ENCODE measurements at places on chromosomes 12 and 14.

GRCh38 chr12:4270831-4271716 lies 2.5 kb upstream of the CCND2 start:
- peak; percentile 55 for DNase-seq

GRCh38 chr12:88895634-88896033 lies 315.4 kb upstream of the KITLG start:
- DNase-seq = no peak

- no peak for DNase-seq
Measured at GRCh38 chr12:62537551-62537950, 70.9 kb downstream of the MON2 start.

DNA sequence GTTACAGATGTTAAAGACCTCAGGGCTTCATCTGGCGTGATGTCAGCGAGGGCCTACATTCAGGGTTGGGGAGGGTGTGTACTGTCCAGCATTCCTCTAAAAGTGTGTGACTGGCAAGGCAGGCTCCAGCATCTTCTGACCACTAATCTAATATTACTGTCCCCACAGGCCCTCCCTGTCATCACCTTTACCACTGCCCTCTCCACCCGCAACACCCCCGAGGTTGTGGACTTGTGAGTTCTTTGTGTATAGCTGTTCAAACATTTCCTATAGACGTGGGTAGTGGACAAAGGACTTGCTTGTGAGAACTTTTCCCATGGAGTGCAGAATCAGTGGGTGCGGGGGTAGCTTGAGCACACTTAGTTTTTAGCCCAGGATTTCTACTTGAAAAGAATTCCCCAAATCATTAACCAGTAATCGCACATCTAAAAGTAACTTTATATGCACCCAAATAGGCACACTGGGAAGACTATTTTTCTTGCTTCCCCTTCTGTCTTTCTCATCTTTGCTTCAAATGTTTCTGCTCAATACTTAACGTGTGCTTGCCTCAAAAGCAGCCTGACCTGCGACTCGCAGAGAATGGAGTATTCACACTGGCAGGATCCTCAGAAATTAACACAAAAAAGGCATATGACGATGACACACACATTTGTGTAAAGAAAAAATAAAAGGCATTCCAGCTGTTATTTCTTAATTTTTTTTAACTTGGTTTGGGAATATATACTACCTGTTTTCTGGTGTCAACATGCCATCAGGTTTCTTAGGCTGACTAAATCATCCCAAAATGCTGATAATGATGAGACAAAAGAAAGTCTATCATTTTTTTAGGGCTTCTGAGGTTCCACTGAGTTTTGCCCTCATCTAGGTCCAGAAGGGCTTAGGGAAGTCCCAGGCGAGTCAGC lies 158.4 kb upstream of the HIF1A start:
- no peak for DNase-seq

- no peak for DNase-seq
Measured at GRCh38 chr14:77151918-77152588, 10.5 kb upstream of the ZDHHC22 start.

DNA sequence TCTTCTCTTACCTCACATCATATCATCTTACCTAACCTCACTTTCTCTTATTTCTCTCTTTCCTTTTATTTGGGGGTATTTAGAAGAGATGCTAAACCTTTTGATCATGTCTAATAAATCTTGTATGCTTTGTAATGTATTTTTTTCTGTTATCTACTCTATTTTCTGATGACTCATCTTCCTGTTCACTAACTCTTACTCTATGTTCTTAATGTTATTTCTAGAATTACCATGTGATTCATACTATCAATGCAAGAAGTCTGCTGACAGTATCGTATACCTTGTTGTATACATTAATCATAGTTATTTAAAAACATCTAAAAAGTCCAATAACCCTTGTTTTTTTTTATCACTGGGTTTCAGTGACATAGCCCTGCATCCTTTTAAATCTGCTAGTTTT lies 62.3 kb downstream of the MGAT4C start:
- no peak for DNase-seq

GRCh38 chr14:37262649-37263048 lies 64.9 kb downstream of the MIPOL1 start:
- DNase-seq = no peak

DNA sequence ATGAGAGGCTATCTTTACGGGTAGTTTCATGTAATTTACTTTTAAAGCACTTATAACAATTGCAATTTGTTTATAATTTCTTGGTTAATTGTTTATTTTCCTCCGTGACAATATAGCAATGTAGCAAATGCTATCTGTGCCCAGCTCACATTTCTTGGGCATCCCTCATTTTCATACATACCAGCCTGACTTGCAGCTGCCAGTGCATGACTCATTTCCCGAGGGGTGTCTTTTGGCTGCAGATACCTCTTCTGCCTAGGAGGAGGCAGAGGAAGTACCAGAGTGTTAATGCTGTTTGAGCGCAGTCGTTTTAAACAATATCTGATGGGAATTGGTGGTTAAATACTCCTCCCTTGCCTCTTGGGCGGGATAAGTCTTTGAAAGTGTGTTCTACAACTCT lies 104.2 kb upstream of the ABCD2 start:
- no peak for DNase-seq

DNA sequence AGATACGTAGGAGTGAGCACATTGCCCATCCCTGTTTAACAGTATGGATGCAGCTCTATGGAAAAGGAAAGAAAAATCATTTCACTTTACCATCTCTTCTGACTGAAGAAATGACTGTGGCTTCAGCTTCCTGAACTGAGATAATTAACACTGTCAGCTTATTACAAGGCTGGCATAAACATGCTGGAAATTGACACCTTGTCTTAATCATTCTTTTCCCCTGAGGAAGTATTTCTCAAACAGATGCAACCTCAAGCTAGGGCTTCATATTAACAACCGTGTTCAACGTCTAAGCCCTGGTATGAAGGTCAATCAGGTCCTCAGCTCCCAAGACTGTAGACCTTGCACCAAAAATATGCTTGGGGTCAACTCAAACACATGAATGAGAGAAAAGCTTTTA lies 25.0 kb downstream of the RERG start:
- no peak for DNase-seq
